ENCODE measurements at places on chromosomes 7 and 10.

DNA sequence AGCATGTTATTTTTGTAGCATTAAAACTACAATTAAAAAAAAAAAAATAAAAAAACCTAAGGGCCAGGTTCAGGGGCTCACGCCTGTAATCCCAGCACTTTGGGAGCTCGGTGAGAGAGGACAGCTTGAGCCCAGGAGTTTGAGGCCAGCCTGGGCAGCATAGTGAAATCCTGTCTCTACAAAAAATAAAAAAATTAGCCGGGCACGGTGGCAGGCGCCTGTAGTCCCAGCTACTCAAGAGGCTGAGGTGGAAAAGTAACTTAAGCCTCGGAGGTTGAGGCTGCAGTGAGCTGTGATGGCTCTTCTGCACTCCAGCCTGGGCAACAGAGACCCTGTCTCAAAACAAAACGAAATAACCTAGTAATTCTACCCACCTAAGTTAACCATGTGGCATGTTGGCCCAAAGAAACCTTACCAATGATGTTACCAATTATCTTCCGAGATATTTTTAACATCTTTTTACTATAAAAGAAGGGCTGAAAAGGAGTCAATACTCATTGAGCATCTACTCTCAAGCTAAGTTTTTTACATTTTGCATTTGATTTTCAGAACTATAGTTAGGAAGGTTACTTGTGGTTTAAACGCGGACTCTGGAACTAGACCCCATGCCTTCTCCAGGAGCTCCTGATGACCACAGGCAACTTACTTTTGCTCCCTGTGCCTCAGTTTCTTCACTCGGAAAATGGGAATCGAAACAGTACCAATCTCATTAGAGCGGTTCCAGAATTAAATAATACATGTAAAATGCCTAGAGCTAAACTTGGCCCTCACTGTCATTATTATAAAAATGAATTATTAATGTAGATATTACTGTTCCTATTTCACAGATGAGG lies 1.4 kb downstream of the ITGB1 start:
- no peak for DNase-seq

DNA sequence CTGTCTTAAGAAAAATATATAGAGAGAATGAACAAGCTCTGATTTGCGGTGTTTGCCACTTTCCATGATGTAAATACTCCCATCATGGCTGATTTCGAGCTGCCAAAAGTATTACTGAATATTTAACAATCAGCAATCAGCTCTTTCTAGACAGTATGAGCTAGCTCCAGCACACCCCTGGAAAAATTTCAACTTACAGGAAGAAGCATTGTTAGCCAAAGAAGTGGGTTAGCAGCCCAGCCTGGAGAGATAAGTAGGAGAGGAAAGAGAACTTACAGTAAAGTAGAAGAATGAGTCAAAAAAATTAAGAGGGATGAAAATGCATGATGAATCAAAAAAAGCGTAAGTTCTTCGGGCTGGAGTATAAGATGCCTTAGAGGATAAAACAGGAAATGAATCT lies 60.6 kb upstream of the ANK3 start:
- no peak for DNase-seq

GRCh38 chr10:62085404-62085803 lies 183.2 kb downstream of the RTKN2 start:
- DNase-seq: no peak

GRCh38 chr7:4725014-4725849 lies 43.1 kb downstream of the FOXK1 start:
- no peak for DNase-seq

- no peak for DNase-seq
These were observed 4.1 kb upstream of the ARHGAP21 start for GRCh38 chr10:24727786-24728185.

- DNase-seq: no peak
These were observed 36.5 kb downstream of the GRID1 start for GRCh38 chr10:86329896-86330680.

GRCh38 chr10:44830022-44830421 lies 81.1 kb upstream of the TMEM72 start:
- DNase-seq: no peak

- DNase-seq: no peak
These were observed 28.3 kb downstream of the CDK13 start for GRCh38 chr7:39978230-39978934.

DNA sequence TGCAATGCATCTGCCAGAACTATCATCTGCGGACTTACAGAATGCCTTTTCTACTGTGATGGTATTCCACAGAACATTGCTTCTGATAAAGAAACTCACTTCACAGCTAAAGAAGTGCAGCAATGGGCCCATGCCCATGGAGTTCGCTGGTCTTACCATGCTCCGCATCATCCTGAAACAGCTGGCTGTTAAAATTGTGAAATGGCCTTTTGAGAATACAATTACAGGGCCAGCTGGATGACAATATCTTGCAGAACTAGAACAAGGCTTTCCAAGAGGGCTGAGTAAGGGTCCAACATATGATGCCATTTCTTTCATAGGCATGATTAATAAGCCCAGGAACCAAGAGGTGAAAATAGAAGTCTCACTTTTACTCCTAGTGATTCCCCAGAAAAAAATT lies 104.1 kb upstream of the ADCY1 start:
- no peak for DNase-seq

DNA sequence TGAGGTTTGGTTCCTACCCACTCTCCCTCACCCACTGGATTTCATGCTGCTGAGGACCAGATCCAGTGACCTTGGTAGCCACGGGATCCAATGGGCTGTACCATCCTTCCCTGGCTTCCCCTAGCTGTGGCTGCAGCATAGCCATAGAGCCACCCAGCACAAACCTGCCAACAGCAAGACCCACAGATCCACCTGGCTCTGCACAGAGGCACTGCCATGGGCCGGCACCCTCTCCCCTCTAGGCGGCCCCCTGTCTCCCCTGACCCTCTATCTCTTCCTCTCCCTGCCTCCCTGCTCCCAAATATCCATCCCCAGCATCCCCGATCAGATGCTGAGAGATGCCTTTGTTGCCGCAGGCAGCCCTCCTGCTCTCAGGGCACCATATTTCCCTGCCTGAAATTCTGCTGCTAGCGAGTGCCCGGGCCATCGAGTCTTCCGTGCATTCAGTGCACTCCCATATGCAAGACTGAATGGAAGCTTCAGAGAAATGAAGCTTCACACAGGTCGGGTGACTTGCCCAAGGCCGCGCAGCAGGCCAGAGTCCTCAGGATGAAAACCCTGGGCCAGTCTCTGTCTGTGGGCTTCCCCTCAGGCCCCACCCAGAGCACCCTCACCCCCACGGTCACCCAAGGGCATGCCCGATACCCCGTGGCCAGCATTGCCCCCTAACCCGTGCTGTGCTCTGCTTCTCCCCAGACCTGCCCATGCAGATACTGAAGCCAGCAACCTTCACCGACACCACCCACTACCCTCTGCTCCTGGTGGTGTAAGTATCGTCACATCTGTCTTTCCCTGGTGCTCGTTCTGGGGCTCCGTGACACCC lies 130.8 kb downstream of the PAXIP1 start:
- DNase-seq: no peak

- DNase-seq: no peak
These were observed 31.2 kb upstream of the BMPER start for GRCh38 chr7:33873981-33874750.

GRCh38 chr10:25666276-25666675 lies 267.8 kb upstream of the MYO3A start:
- DNase-seq: no peak

DNA sequence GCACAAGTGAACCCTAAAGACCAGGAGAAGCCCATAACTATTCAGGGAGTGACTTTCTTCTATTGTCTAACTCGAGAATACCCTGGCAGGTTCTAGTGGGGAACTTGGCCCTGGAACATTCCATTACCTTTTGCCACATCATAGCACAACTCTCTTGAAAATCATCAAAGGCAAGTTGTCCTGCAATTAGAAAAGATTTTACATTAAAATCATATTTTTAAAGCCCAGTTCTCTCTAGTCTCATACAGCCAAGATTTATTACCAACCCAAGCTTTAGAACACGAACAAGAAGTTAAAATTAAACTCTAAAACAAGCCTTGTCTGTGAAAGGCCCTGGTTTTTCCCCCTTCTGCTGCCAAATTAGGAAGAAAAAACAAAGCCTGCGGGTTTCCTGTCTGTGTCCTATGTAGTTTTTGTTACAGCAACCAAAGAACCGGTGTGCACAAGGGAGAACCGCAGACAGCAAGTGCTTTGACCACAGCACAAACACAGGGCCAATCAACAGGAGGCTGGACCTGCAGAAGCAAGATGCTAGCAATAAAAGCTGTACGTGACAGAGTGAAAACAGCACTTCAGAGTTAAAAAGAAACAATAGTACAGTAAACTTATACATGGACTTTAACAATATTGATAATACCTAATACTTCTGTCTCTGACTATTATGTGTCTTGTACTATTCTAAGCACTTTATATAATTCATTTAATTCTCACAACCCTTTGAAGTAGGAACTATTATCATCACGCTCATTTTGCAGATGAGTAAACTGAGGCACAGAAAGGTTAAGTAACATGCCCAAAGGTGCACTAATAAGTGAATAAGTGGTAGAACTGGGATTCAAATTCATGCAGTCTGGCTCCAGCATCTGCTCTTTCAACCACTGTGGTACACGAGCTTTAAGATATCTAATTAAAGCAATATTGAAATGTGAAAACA lies 65.8 kb downstream of the STK17A start:
- DNase-seq: peak; percentile 49

- DNase-seq: no peak
These were observed 8.3 kb upstream of the MMP21 start for GRCh38 chr10:125783957-125784356.

DNA sequence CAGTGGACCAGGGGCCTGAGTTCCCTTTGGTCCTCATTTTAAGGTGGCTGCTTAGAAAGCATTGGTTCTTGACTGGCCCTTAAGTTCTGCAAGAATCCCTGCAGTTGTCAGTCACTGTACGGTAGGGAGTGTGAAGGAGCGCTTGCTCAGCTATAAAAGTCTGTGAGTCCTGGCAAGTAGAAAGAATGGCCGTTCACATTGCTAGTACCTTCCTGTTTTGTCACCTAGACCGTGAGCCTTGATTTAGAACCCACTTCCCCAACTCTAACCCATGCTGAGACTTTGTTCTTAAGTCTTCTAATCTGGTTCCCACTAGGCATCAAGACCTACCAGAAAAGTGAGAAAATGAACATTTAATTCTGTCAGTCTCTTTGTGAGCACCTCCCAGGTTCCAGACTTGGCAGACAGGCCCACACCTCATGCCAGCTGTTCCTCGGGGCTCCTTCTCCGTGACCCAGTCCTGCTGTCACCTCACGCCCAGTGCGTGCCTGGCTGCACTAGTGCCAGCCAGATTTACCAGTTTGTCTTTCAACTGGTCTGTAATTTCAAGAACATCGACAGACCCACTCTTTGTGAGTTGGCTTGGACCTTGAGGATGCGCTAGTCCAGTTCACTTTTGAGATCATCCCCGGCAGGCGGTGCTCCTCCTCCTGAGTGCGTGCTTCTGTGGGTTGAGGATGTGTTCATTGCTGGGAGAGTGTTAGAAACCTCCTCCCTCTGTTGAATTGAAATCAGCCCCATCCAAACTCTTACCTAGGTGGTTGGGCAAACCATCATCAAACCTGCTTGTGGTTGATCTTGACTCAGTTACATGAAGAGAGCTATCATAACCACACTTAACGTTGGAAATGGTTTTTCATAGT lies 78.5 kb downstream of the SHH start:
- DNase-seq: no peak

DNA sequence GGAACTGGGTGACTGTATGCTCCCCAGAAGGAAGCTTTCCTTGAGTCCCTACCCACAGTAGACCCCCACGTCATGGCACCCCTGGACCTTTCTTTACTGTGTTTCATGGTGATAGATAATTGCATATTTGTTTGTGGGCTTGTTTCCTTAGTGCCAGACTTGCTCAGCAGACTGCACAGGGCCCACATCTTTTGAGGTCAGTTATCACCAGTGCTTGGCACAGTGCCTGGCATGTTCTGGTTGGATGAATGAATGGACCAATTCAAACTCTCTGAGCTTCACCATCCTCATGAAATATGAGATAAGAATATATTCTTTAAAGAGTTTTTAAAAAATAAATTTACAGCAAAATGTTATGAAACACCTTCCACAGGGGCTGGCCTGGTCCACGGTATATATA lies 78.4 kb upstream of the EMX2 start:
- DNase-seq: no peak

GRCh38 chr10:59079386-59080226 lies 96.8 kb upstream of the PHYHIPL start:
- DNase-seq: no peak

- no peak for DNase-seq
These were observed 118.5 kb downstream of the AMPH start for GRCh38 chr7:38512704-38513103.

GRCh38 chr10:12042409-12042796 lies 206 bp downstream of the UPF2 start:
- DNase-seq: no peak

- no peak for DNase-seq
These were observed 162.8 kb downstream of the CYP26A1 start for GRCh38 chr10:93236393-93237040.

DNA sequence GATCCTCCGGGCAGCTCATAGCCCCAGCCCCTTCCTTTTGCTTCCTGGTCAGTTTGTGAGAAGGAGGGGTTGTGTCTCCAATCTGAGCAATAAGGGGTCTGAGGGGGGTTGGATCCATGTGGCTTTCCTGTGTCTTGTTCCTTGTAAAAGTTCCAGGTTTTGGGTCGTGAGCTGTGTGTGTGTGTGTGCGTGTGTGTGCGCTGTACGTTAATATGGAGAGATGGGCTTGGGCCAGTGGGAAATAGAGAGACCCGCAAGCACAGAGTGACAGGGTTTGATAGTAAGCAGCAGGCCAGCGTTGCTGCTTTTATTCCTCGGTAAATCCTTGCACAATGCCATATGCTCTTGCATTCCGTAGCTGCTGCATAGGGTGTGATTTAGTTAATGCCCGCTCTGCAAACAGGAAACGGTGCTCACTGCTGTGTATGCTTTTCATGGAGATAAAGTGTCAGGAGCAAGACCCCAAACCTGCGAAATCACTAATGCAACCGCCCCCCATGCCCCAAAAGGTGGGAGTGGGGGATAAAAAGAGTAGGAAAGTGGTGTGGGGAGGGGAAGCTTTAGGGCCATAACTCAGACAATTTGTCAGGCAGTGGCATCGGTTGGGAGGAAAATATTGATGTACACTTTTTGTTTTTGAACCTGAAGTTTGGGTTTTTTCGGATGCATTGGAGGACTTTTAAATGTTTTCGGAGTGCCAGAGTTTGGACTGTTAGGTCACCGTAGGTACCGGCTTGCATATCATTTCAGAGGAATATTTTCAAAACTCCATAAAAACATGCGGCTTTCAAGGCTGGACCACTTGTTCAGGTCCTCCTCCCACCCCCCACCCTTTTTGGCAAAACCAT lies 108.7 kb downstream of the TCF7L2 start:
- no peak for DNase-seq

DNA sequence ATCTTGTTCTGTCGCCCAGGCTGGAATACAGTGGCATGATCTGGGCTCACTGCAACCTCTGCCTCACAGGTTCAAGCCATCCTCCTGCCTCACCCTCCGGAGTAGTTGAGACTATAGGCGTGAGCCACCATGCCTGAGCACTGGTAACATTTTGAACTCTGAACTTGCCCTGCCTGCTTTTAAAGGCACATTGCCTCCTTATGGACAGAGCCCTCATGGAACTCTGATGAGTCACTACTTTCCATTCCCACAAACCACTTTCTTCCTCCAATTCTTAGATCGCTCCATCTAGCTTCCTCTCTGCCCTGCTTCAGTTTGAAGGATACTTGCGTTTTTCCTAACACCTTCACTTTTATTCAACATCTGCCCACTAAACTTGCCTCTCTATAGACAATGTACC lies 38.1 kb downstream of the PRPS1L1 start:
- DNase-seq: no peak

- DNase-seq: no peak
These were observed 143.6 kb upstream of the KIF5B start for GRCh38 chr10:32199714-32200394.
